Vagina (tissue), 2 donors: ENCODE measurements at places on chromosomes 13 and 19.
A peak's percentile ranks its signal among the peaks of the same experiment; 100 is the strongest.

GRCh38 chr19:17999684-18000479 is 8.1 kb upstream of the ARRDC2 start:
- peak overlapping the region; percentile 74 for H3K4me3 ChIP-seq
- peak overlapping the region; percentile 90 for H3K27ac ChIP-seq
- no peaks in the 10 kb centered on the region for H3K27me3 ChIP-seq
- no peak for DNase-seq
- no peaks in the 10 kb centered on the region for H3K36me3 ChIP-seq
- H3K4me1 ChIP-seq, result peaks cover 29% of the 10 kb centered on the region

GRCh38 chr13:27252467-27252866 is 1.1 kb downstream of the RPL21 start:
- H3K4me3 ChIP-seq, result peak overlapping the region; percentile 70
- no peaks in the 10 kb centered on the region for H3K27me3 ChIP-seq
- DNase-seq, result no peak
- H3K27ac ChIP-seq, result peak overlapping the region; percentile 91
- peaks cover 52% of the 10 kb centered on the region for H3K4me1 ChIP-seq
- peaks cover 34% of the 10 kb centered on the region for H3K36me3 ChIP-seq

DNA sequence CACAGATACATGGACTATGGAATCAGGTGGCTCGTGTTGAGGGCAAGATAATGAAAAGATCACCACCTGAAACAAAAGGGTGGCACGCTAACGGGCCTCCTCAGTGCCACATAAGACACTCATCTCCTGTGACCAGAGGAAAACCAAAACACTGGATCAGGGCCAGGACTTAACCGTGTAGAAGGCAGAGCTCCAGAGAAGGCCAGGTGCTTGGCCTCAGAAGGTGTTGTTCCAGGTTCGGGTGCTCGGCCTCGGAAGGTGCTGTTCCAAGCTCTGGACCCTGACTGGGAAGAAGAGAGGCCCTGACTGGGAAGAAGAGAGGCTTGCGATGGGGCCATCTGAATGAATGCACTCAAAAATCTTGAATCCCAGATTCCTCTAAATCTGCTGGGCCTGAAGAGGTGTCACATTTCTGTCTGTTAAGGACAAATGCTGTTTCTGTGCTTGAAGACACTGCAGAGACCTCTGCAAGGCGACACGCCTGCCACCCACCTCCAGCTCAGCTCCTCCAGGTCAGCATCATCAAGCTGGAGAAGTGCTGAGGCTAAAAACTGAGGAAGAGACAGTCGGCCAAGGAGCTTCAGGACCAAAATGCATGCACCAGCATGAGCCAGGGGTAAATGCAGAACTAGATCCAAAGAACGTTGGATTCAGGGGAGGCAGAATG is 2.7 kb upstream of the RASA3 start:
- no peaks in the 10 kb centered on the region for H3K36me3 ChIP-seq
- H3K4me1 ChIP-seq, result peaks cover 19% of the 10 kb centered on the region
- no peak for DNase-seq
- H3K27ac ChIP-seq, result no peak overlapping the region
- no peak overlapping the region for H3K4me3 ChIP-seq
- no peaks in the 10 kb centered on the region for H3K27me3 ChIP-seq

DNA sequence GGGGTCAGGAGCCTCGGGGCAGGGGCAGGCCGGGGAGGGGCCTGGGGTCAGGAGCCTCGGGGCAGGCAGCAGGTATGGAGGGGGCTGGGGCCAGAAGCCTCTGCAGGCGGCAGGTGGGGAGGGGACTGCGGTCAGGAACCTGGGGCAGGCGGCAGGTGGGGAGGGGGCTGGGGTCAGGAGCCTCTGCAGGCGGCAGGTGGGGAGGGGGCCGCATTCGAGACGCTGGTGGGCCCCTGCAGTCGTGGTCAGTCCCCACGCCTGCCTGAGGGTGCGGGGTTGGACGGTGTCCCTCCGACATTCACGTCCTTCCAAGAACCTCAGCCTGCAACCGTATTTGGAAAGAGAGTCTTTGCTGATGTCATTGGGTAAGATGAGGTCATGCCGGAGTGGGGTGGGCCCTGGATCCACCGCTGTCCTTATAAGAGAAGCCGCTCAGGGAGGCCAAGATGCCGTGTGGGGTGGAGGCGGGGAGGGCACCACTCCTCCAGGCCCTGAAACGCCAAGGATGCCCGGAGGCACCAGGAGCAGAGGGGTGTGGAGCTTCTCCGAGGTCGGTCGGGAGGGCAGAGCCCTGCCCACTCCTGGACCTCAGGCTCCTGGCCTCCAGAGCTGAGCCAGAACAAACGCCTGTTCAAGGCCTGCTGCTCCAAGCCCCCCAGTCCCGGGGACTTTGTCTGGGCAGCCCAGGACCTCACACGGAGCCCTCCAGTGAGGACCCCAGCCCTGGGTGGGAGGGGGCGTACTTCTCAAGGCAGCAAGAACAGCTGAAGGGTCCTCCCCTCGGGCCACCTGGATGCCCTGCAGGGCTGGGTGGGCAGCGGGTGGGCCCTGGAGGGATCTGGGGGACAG is 30.1 kb downstream of the PIP5K1C start:
- DNase-seq, result peak; percentile 96
- H3K27ac ChIP-seq, result peak overlapping the region; percentile 99
- no peaks in the 10 kb centered on the region for H3K27me3 ChIP-seq
- H3K4me1 ChIP-seq, result peaks cover 61% of the 10 kb centered on the region

DNA sequence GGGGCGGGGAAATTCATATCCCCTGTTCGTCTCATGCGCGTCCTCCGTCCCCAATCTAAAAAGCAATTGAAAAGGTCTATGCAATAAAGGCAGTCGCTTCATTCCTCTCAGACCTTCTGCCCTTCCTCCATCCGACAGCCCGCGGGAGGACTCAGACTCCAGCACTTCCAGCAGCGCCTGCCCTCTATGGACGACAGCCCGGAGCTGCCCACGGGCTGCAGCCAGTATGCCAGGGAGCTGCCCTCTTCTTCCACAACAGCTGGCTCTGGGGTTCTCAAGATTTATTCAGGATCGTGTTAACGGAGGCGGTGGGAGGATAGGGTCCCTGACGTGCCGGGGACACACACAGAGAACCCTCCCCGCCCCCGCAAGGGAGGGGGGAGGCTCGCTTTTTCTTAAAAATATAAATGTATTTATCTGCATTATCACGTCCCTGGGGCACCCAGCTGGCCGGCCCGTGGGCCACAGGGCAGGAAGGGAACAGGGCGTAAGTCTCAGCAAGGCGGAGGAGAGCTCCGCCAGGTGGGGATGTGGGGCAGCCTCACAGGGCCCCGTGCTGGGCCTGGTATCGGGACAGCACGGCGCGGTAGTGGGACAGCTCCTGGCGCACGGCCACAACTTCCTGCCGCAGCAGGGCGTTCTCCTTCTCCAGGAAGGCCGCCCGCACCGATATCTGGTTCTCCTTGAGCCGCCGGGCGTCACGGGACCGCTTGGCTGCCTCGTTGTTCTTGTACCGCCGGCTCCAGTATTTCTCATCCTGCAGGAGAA is 6.7 kb downstream of the DBP start:
- no peaks in the 10 kb centered on the region for H3K36me3 ChIP-seq
- peaks cover 57% of the 10 kb centered on the region for H3K4me1 ChIP-seq
- H3K4me3 ChIP-seq, result no peak overlapping the region
- DNase-seq, result no peak
- peak overlapping the region; percentile 79 for H3K27ac ChIP-seq

- no peaks in the 10 kb centered on the region for H3K27me3 ChIP-seq
- no peaks in the 10 kb centered on the region for H3K4me1 ChIP-seq
- no peak for DNase-seq
- H3K27ac ChIP-seq, result no peak overlapping the region
Measured at GRCh38 chr13:109091249-109091648, 461.8 kb downstream of the MYO16 start.

- H3K27ac ChIP-seq, result no peak overlapping the region
- no peak overlapping the region for H3K4me3 ChIP-seq
- H3K36me3 ChIP-seq, result no peaks in the 10 kb centered on the region
- no peaks in the 10 kb centered on the region for H3K27me3 ChIP-seq
Measured at GRCh38 chr13:26025196-26025595, 26.6 kb downstream of the SHISA2 start.

GRCh38 chr19:35268536-35269437 is at the start of gene USF2:
Gene USF2 (plus strand): TSS chr19:35268962. CDS start chr19:35269102, 140 bp downstream.
- H3K4me1 ChIP-seq, result peaks cover 56% of the 10 kb centered on the region
- peak within 1 kb of the TSS; percentile 89 for H3K27ac ChIP-seq
- H3K27me3 ChIP-seq, result no peaks in the 10 kb centered on the region
- no peak for DNase-seq
- peak within 1 kb of the TSS; percentile 66 for H3K4me3 ChIP-seq

GRCh38 chr19:3033595-3034405 is 4.7 kb upstream of the TLE2 start:
- no peak for DNase-seq
- no peak overlapping the region for H3K27ac ChIP-seq
- H3K36me3 ChIP-seq, result no peaks in the 10 kb centered on the region

DNA sequence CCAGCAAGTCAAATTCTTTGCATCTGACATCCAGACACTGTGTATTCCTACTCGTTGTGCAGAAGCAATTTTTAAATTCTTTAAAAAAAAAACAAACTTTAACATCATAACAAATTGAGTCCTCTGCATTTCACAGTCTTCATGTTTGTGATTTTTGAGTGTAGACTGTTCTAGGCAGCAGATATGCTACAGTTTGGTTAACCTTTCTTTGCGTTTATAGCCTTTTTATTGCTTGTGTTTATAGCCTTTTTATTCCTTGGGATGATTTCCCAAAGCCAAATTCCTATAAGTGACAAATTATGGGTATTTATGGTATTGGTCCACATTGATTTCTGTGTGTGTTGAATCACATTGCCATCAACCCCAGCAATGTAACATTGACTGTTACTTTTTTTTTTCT is 14.9 kb upstream of the RNF113B start:
- DNase-seq, result no peak
- H3K27ac ChIP-seq, result no peak overlapping the region
- no peak overlapping the region for H3K4me3 ChIP-seq
- no peaks in the 10 kb centered on the region for H3K36me3 ChIP-seq
- no peaks in the 10 kb centered on the region for H3K27me3 ChIP-seq

DNA sequence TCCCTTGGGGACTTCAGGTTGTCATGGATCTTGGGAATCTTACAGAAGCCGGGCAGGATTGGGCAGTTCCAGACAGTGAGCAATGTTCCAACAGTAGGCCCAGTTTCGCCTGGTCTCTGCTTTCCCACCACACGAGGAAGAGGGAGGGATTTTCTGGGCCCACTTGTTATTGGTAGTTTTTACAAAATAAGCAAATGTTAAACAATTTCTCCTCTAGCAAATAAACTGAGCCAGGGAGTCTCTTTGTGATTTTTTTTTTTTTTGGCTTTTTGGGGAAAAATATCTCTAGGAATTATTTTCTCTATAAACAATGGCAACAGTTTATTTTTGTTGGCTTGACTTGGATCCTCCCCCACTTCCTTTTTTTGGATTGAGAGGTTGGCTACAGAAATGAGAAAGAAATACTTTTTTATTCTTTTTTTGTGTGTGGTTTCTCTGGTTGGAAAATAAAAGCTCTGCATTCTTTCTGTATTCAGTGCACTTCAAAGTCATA is 89.3 kb downstream of the TM9SF2 start:
- peaks cover 14% of the 10 kb centered on the region for H3K4me1 ChIP-seq
- no peak overlapping the region for H3K4me3 ChIP-seq
- no peaks in the 10 kb centered on the region for H3K36me3 ChIP-seq
- no peaks in the 10 kb centered on the region for H3K27me3 ChIP-seq
- no peak for DNase-seq

GRCh38 chr13:32126756-32127155 is 95.2 kb downstream of the FRY start:
- H3K36me3 ChIP-seq, result no peaks in the 10 kb centered on the region
- no peak overlapping the region for H3K4me3 ChIP-seq
- peaks cover 7% of the 10 kb centered on the region for H3K4me1 ChIP-seq
- no peaks in the 10 kb centered on the region for H3K27me3 ChIP-seq
- no peak for DNase-seq
- peak overlapping the region; percentile 71 for H3K27ac ChIP-seq

DNA sequence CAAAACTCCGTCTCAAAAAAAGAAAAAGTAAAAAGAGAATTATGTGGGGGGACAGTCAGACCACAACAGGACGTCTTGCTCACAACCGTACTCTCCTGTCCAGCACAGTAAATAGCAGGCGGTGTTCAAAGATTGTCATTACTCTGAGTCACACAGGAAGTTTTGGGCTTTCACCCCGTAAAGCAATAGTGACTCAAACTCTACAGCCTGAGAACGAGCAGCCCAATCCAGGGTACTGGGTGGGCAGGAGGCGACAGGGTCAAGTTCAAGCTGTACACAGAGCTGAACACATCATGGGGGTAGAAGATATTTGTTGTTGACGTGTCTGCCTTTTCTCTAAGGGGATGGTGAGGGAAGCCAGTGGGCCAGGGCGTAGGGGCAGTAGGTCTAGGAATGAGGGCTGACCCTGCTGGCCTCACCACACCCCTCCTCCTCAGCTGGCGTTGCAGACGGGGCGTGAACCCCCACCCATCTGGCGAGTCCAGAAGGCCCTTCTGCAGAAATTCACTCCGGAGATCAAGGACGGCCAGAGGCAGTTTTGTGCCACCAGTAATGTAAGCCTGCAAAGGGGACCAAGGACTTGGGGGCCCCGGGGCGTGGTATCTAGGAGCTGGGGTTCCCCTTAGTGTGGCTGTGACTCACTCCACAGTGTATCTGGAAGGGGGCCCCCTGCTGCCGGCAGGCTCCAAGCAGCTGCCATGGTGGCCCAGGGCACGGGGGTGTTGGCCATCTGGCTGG is 23.3 kb downstream of the PRR12 start:
- H3K4me1 ChIP-seq, result peaks cover 16% of the 10 kb centered on the region
- no peak overlapping the region for H3K4me3 ChIP-seq
- no peak for DNase-seq

DNA sequence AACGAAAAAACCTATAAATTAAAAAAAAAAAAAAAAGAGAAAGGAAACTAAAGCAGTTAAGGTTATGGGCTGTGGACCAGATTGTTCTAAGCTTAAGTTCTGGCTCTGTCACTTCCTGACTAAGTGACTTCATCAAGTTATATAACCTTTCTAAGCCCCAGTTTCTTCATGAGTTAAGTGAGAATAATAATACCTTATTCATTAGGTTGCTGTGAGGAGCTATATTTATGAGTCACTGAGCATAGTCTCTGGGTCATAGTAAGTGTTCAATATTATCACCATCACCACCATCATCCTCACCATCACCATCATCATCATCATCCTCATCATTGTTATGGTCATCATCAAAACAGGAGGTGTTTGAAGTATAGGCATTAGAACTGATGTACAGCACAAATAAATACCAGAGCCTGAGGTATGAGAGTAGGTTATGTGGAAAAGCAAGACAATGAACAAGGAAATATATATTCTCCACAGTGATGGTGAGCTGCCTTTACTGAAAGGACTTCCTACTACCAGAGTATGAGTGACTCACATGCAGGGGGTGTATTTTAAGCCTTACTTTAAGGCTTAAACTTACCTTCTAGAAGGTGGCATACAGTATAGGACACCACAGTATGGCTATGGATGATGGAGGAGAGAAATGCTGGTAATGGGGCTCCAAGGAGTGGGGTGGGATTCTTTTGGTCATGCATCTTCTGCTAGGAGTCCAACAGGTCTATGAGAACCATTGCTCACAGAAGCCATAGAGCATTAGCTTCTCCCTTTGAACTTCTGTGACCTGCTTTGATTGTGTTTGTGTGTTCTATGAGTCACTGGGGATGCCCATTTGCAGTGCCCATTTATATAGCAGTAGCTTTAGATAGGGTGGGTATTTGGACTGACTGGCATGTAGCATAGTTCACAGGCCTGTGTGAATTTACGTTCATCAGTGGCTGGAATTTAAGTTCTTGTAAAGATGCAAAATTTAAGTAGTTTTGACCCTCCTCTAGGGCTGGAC is 104.4 kb downstream of the KLF5 start:
- H3K27me3 ChIP-seq, result no peaks in the 10 kb centered on the region
- no peaks in the 10 kb centered on the region for H3K4me1 ChIP-seq
- no peak overlapping the region for H3K4me3 ChIP-seq

GRCh38 chr13:110249326-110249725 is 57.6 kb downstream of the COL4A1 start:
- H3K27ac ChIP-seq, result peak overlapping the region; percentile 73
- DNase-seq, result no peak
- H3K4me3 ChIP-seq, result no peak overlapping the region
- H3K36me3 ChIP-seq, result no peaks in the 10 kb centered on the region
